ENCODE measurements at places on chromosomes 3 and 15.

GRCh38 chr3:61857297-61857696, 295.9 kb downstream of the PTPRG start:
- DNase-seq = no peak

GRCh38 chr15:96343113-96344059, 12.9 kb downstream of the NR2F2 start:
- no peak for DNase-seq

- DNase-seq = no peak
Measured at GRCh38 chr3:48422681-48423080, 7.2 kb downstream of the PLXNB1 start.

DNA sequence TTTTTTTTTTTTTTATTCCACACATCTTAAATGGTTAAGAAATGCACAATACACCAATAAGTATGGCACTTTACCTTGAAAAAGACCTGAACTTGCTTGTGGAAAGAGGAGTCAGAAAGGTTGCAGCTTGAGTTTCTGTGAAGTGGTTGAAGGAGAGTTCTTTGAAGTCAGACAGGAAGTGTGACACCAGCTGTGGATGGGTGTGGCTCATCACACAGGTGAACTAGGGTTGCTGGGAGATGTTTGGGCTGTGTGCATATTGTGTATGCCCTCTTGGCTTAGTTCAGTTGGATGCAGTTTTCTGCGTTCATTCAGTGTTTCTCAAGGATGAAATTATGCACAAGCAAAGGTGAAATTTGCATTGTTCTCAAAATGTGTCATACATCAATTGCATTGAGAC, 6.3 kb downstream of the AEN start:
- DNase-seq = no peak

DNA sequence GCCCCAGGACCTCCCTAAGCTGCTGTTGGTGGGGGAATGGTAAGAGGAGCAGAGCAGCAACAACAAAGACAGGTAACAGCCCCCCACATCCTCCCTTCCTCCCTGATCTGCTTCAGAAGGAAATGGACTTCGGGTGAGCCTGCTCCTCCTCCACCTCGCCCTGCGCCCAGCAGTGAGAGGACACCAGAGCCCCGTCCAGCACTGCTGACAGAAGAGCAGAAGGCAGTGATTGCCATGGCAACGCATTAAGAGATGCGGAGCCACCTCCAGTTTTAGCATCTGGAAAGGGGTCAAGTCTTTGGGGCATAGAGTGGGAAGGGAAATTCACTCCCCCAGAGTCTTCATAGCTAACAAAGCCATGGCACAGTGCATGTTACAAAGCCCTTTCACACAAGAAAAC, 77.6 kb upstream of the HRH1 start:
- DNase-seq = no peak

DNA sequence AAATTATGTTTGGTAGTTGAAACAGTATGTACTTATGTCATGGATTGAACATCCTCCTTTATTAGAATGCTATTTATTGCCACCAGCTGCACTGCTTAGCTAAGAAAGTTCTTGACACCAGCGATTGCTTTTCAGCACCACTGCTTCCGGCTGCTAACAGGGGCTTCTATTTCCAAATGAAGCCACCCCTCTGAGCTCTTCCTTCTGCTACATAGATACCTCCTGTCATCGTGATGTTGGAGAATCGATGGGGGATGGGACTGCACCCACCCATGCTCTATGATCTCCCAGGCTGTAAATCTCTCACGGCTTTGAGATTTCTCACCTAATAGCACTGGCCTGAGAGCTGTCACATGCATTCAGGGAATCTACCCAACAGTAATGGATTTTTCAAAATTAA, 259.2 kb downstream of the MEIS2 start:
- no peak for DNase-seq

GRCh38 chr15:71444866-71445590, 329.8 kb downstream of the THSD4 start:
- DNase-seq = no peak

DNA sequence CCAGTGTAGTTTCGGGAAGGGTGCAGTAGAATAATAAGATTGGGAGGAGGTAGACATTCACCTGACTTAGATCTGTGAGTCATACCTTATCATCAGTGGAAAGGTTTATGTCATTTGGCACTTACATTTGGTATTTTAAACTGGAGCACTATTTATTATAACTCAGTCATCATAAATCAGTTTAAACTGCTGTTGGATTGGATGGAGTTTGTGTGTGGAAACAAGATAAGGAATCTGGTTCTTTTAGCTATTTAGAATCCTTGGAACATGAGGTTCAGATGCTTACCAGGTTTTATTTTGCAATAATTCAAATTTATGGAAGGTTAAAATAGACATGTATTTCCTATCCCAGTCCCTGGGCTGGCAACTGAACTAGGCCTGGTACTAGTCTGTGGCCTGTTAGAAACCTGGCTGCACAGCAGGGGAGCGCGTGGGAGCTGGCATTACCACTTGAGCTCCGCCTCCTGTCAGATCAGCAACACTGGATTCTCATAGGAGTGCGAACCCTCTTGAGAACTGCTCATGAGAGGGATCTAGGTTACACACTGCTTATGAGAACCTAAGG, 34.5 kb downstream of the ZFAND6 start:
- DNase-seq = no peak

DNA sequence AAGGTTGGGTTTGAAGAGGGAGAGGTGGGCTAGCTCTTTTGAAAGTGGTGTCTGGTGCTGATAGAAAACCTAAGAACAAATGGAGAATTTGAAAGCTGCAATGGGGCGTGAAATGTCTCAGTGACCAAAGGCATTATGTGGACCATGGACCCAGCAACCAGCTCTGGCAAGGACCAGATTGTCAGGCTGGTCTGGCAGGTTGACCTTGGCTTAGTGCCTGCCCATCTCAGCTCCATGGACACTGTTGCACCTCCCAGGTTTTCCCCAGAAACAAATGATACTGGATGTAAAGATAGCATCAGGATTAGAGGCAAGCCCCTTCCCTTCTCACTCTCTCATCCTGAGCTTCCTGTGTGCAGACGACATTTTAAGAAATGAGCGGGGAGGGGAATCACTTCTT, 302.9 kb upstream of the LRRFIP2 start:
- DNase-seq = no peak

GRCh38 chr3:197784019-197784585, 7.0 kb upstream of the LRCH3 start:
- no peak for DNase-seq

- no peak for DNase-seq
Measured at GRCh38 chr3:169244119-169244864, 419.2 kb downstream of the MECOM start.

DNA sequence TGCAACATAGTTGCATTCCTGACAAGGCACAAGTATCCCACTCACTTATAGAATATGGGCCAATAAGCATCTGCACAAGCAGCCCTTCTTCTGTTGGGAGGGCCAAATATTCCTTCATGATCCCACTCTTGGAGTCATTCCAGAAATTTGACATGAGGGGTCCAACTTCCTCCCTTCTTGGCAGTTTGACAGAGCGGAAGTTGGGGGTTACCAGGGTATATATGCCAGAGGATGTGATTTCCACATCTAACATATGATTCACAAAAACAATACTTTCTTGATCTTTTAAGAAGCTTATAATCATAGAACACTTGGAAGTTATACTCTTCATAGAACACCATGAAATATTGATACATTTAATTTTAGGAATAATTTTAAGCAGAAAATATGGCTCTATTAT, 100.9 kb upstream of the CRBN start:
- no peak for DNase-seq

DNA sequence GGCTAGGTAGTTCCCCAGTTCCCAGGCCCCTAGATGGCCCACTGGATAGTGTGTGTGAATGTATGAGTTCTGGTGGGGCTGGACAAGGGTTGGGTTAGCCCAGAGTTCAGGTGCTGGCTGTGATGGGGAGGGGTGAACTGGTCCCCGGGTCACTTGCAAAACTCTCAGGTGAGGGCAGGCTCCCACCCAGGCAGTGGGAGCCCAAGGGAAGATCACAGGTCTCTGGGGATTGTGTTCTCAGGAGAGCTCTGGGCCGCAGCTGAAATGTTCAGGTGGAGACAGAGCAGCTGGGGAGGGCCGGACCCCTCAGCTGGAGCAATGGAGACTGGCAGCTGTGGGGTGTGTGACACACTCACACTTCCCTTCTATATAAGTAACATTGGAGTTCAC, 12.8 kb upstream of the FAM98B start:
- DNase-seq = no peak

DNA sequence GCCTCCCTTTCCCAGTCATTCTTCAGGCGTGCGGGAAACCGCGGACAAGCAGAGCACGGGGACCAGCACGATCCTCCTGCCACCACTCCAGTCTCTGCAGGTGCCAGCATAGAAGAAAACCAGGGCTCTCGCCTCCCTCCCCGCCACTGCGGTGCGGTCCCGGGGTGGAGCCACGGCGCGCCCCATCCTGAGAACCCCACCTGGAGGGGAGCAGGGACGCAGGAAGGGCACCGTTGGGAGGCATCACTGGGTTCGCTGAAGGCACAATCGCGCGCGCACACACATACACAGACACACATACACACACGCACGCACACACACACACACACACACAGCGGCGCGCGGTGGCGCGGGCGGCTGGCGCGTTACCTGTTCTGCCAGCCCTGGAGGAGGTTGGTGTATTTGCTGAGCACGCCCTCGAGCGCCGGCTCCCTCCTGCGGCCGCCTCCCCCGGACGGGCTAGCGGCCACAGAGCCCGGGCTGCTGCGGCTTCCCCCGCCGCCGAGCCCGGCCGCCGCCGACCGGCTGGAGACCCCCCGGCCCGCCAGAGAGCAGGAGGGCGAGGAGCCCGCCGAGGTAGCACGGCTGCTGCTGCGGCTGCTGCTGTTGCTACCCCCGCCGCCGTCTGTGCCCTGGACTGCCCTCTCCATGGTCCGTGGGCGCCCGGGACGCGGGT, 394 bp downstream of the OSBPL10 start:
- DNase-seq = peak; percentile 41

DNA sequence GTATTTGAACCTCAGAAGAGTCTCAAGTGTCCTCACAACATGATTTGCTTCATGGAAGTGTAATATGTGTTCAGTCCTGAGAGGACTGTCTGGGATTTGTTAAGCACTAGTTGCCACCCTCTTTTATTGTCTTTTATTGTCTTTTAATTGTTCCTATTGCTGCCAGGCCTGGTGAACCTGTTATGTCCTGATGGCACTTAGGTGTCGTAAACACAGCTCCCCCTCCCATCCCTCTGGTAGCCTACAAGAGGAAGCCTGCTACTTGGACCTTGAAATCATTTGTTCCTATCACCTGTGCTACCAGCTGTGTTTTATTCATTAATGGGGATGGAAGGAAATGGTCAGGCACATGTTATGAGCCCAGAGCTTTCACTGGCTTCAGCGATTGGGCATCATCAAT, 19.3 kb downstream of the CCNB2 start:
- no peak for DNase-seq

DNA sequence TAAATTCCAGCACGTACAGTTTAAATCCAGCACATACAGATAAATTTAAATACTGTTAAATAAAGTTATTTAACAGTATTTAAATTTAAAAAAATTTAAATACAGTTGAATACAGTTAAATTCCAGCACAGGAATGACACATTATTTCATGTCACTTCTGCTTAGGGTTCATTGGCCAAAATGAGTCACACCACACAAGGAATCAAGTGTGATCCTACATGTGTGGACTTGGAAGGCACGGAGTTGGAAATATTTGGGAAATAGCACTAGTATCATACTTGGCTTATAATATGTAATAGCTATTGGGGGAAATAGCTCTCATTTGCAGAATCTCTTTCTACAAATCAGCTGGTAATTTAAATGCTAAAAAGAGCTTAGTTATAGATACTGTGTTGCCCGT, 10.6 kb downstream of the RAB7A start:
- DNase-seq = no peak

DNA sequence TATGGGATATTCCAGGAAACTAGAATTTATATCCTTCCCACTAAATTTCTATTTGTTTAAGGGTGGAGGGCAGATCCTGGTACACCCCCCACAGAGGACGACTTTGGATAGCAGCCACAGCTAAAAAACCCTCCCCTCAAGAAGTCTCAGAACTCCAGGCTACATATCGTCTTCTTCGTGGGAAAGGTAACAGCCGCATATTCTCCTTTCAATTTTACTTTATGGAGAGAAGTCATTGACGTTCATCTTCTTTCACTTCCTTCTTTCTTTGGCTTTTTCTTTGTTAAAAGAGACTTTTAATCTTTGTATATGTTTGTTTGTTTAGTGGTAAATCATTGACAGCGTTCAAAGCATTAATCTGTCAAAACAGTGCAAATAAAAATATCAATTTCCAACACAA, 36.3 kb downstream of the TRIP4 start:
- DNase-seq = no peak

DNA sequence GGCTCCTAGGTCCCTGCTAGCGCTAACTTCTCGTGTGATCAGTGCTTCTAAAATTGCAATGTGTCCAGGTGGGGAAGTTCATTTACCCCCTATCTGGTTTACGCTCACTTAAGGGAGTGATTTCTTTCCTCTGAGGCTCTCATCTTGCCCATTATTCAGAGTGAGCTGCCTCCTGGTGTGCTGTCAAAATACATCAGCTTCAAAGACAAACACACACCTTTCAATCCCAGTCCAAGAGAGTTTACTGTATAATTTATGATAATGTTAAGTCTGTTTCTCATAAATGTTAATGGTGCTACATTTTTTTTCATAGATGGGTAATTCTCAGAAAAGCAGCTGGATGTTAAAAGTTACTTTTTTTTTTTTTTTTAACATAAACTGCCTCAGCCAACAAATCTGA, 112.3 kb downstream of the RORA start:
- DNase-seq = no peak

GRCh38 chr3:43346978-43347749, 60.8 kb downstream of the SNRK start:
- no peak for DNase-seq

DNA sequence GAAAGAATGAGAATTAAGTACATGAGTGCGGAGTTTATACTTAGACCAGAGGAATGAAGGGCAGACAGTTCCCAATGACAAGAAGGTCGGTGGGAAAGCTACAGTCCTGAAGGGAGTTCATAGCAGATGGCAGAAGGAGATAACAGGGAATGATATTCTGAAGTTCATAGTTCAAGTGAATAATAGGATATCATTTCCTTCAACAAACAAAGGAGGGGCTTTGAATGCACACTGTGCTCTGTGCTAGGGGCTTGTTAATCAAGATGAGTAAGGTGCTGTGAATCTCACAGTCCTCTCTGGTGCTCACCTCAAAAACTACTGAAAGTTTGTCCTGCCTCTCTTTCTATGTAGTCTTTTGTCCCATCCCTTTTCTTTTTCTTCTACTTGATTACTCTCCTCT, 41.9 kb downstream of the SIDT1 start:
- DNase-seq = no peak

GRCh38 chr3:23170291-23170690, 32.8 kb upstream of the UBE2E2 start:
- DNase-seq = no peak

GRCh38 chr15:98955331-98955730, 52.3 kb downstream of the PGPEP1L start:
- no peak for DNase-seq

DNA sequence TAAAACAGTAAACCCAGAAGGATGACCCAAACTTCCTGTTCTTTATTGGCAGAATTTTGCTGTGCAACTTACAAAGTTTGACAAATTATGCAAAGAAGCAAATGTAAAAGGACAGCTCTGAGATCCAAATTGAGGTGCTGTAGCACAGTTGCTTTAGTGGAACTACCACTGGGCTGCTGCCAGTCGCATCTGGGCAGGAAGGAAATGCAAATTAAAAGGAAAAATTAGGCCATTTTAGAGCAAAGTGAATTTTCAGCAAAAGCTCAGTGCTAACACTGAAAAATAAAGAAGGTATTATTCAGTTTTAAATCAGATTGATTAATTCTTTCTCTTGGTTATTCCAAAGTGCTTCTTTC, 104.5 kb downstream of the ZMAT3 start:
- no peak for DNase-seq

- no peak for DNase-seq
Measured at GRCh38 chr3:14369675-14370669, 32.4 kb upstream of the SLC6A6 start.

Measured in neural crest cell (in vitro differentiated cells).